Foreskin keratinocyte (primary cell): ENCODE measurements at places on chromosomes 6 and 20. TPM values are rescaled to one million over a fixed set of nuclear protein-coding genes. Genes with fewer than 3 reads are reported as not detected.

C20orf202 gene
- not detected in 2 replicates for total RNA-seq

PKHD1 gene
- total RNA-seq, result not detected in 2 replicates

SLC24A3 gene
- 0.20 and 0.25 TPM in 2 replicates for total RNA-seq

CAP2 gene
- 5.6 and 7.4 TPM in 2 replicates for total RNA-seq

LINC00237 gene
- not detected in 2 replicates for total RNA-seq

SAMD5 gene
- total RNA-seq, result 1.4 and 2.6 TPM in 2 replicates

SSTR4 gene
- total RNA-seq, result not detected in 2 replicates

CLPSL1 gene
- not detected in 2 replicates for total RNA-seq

TRIM31 gene
- total RNA-seq, result 0.04 TPM in 1 of 2 replicates, not detected in the other

PDE10A gene
- total RNA-seq, result not detected in 2 replicates

DLL1 gene
- 12.0 and 18.8 TPM in 2 replicates for total RNA-seq

CST2 gene
- not detected in 2 replicates for total RNA-seq

OR2H1 gene
- not detected in 2 replicates for total RNA-seq

RCAN2 gene
- not detected in 2 replicates for total RNA-seq

PPP1R14C gene
- total RNA-seq, result 32.5 and 36.4 TPM in 2 replicates

PRL gene
- not detected in 2 replicates for total RNA-seq
